ENCODE measurements at places on chromosomes 2 and 18. TPM values are rescaled to one million over a fixed set of nuclear protein-coding genes. Genes with fewer than 3 reads are reported as not detected.

DNA sequence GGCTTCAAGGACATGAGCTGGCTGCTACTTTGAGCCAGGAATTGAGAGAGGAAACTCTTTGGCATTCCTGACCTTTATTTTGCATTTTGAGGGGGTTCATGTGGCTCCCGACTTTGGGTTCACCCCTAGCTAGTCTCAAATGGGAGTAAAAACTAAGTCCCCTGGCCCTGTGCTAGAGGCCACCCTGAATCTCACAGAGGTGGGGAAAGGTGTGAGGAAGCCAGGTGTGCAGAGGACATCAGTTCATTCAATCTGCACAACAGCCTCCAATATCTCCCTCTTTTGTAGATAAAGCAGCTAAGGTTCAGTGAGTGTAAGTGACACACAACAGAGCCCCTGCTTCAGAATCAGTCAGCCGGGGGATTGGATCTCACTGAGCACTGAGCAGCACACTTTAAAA, 325.7 kb downstream of the DCDC2C start:
- no peak for DNase-seq

GRCh38 chr18:47997338-47997780, 66.9 kb upstream of the SMAD2 start:
- DNase-seq = no peak

The COL5A2 gene
- 0.53 TPM for total RNA-seq

- DNase-seq = no peak
Measured at GRCh38 chr2:168694866-168695265, 107.6 kb upstream of the NOSTRIN start.

- DNase-seq = no peak
Measured at GRCh38 chr18:8800876-8801262, 95.5 kb downstream of the MTCL1 start.

Measured in natural killer cell treated with Interleukin-12 subunit alpha and Interleukin-12 subunit beta and Interleukin-15 and Interleukin-18, amount 100 ng/mL, for 72 hours (primary cell).